ENCODE measurements at places on chromosomes 16 and 17.

- no peak for DNase-seq
These were observed 177.7 kb downstream of the MRTFB start for GRCh38 chr16:14248791-14249190.

- DNase-seq: no peak
These were observed 16.4 kb downstream of the KCNG4 start for GRCh38 chr16:84223456-84223855.

DNA sequence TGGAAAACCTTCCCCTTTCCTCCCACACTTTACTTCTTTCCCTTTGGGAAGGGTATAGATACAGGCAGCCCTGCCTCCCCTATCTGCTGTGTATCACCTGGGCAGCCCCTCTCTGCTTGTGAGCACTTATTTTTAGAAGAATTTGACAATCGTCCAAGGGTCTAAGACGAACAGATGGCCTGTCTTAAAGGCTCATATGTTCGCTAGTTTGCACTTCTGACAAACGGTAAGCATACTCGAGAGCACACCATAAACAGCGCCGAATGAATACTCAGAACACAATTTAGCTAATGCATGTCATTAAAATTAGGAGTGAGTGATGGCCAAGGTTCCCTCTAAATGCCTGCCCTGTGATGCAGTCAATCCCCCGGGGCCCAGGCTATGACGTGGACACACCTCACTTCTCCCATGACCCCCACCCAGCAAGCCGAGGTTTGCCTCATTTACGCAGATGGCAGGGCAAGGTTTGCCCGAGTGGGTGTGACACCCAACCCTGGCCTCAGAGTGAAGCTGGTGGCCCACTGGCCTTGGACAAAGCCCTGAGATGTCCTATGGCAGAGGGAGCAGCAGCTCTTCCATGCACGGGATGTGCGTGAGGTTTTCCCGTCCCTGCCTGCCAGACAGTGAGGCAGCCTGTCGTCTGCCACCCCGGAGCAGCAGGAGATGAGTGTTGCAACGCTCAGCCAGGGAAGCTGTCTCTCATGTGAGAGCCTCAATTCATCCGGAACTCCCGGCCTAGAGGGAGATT, 125.2 kb downstream of the C16orf78 start:
- DNase-seq: no peak

- peak; percentile 20 for DNase-seq
These were observed 251.6 kb downstream of the KCNJ2 start for GRCh38 chr17:70420861-70421445.

DNA sequence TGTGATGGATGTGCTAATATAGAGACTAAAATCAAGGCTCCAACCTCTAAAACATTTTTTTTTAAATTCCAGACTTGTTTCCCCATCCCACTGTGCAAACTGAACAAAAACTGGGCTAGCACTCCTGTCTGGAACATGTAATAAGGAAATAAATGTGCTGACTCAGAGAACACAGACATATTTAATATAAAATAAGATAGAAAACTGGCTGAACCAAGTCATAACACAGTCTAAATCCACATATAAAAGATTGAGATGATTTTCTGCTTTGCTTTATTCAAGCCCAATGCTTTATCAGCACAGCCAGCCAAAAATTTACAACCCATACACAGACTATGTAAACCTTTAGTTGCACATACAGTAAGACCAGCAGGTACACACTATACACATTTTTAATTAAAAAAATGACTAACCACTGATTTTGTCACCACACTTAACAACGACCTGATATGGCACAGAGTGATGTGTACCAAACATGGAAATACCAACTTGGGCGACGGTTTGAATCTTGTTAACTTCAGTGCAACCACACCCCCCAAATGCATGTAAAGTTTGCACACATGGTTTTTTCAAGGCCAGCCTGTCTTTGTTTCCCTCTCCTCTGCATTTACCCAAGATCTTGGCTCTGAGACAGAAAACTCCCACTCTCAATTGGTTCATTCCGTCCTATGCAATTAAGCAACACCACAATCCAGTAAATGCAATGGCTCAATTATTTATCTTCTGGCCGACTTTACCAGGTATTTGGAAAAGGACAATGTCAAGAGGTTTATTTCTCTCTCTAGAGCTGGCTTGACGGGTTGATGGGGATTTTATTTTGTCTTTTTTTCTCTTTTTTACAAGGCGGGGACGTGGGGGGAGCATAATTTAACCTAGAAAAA, 1.2 kb downstream of the STAT3 start:
- peak; percentile 63 for DNase-seq

GRCh38 chr17:37506678-37507077, 17.0 kb downstream of the DUSP14 start:
- no peak for DNase-seq

GRCh38 chr17:78343543-78344201, 16.2 kb downstream of the SOCS3 start:
- no peak for DNase-seq
